NCI-H510A treated with DMSO at 0.1 percent for 48 hours (cell line): ENCODE measurements at places on chromosomes 2 and 18.

DNA sequence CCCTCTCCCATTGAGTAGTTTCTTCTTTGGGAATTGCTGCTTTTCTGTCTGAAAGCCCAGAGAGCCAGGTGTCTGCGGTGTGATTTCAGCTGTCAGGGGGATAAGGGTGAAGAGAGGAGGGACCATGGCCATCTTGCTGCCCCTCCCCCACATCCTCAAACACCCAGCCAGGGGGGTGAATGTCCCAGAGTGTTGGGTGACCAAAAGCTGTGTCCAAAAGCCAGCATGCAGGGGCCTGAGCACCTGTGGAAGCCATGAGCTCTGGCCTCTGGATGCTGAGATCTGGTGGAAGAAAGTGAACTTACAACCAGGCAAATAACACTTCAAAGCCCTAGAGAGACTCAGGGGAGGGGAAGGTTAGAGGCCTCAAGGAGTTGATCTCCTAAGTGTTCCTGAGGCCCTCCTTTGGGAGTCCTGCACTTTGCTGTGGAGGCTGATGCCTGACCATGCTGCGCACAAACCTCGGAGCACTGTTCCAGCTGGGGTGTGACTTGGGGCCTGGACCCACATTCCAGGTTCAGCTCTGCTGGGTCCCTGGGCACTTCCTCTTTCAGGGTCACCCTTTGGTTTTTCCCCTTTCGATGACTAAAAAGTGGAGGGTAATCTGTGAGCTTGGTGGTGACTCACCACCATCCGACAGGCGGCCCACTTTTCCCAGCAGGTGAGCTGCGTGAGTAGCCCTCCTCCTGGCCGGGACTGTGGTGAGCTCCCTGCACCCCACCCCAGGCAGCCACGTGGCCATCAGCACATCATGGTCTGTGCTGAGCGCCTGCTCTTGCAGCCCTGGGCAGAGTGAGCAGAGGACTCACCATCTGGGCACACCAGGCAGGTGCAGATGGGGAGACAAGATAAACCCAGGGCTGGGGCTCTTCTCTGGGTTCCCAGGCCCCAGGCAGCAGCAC is 66.8 kb upstream of the FOSL2 start:
- DNase-seq = peak; percentile 49

GRCh38 chr2:7373156-7373555 is 455.9 kb downstream of the RNF144A start:
- no peak for DNase-seq

DNA sequence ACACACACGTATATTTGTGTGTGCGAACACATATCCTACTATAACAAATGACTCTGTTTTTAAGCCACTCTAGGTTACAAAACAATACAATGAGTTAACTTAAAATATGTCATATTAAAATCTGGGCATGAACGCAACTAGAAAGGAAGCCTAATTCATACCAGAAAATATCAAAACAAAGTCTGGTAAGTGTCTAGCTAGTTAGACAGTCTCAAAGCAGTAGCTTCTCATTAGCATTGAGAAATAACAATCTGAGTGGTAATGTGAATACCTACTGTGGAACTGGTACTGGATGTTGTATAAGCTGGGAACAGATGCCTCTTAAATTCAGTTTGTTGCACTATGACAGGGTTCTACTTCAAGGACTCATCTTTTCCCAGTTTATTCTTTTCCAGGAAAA is 32.5 kb upstream of the WIPF1 start:
- DNase-seq = no peak

DNA sequence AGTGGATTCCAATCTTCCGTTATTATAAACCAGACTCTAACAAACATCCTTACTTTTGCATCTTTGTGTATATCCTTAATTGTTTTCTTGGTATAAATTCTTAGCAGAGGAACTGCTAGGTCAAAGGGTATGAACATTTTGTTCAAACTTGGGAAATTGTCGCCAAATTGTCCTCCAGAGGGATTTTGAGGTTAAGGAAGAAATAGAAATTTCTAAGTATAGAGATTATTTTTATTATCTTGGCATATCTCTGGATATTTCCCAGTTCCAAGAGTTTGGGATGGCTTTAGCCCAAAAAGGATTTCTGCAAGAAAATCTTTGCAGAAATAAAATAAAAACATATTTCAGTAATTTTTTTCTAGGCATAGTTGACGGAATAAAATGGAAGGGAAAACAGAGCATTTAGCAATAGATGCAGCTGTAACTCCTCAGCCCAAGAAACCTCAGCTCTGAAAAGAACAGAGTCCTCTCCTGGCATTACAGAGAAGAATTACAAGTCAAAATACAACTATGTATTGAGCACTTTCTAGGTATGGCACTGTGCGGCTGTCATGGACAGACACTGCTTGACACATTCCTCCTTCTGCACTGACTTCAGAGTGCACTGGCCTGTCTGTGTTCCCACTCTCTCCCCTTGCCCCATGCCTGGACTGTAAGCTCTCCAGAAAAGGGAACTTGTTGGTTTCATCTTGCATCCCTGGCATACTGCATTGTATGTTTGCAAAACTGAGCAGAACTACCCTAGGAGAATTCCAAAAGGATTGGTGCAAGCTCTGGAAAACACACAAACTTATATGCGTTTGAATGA is 117.3 kb upstream of the STON1 start:
- DNase-seq = no peak

DNA sequence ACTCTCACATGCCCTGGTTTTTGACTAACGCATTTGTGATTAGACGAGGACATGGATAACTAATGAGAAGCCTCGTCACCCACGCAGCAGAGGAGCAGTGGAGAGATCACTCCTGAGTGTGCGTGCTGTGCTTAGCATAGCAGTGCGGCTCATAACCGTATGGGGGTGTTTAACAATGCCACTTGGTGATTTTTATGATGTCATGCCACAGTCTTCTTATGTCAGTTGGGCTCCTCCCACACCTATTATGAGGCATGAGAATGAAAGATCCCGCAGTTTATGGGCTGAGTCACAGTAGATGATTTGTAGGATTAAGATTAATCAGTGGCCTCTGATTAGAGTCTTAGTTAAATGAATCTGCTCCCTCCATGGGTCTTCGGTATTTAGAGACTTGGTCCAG is 2.5 kb upstream of the SMIM21 start:
- no peak for DNase-seq

GRCh38 chr18:40810372-40810771 is 1144.7 kb upstream of the PIK3C3 start:
- no peak for DNase-seq

DNA sequence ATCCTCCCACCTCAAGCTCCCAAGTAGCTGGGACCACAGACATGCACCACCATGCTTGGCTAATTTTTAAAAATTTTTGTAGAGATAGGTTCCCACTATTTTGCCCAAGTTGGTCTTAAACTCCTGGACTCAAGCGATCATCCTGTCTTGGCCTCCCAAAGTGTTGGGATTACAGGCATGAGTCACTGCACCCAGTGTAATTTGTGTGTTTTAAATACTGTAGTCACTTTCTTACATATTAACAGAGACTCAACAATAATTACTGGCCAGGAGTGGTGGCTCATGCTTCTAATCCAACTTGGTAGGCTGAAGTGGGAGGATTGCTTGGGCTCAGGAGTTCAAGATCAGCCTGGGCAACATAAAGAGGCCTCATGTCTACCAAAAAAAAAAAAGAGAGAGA is 293.0 kb downstream of the RDH14 start:
- no peak for DNase-seq

DNA sequence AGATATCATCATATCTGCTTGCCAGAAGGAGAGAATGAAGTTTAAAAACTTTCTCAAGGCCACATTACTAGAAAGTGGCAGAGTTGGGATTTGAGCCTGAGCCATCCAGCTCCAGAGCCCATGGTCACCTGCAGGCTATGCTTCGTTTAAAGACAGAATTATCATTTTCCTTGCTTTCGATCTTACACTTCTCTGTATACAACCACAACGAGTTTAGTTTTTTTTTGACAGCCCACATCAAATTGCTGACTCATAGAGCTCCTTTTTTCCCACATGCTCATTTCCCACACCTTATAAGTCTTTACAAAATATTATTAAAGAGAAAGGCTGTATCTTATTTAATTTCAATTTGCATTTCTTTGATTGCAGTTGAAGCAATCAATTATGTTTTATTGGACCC is 6.5 kb downstream of the PLEK start:
- DNase-seq = no peak

DNA sequence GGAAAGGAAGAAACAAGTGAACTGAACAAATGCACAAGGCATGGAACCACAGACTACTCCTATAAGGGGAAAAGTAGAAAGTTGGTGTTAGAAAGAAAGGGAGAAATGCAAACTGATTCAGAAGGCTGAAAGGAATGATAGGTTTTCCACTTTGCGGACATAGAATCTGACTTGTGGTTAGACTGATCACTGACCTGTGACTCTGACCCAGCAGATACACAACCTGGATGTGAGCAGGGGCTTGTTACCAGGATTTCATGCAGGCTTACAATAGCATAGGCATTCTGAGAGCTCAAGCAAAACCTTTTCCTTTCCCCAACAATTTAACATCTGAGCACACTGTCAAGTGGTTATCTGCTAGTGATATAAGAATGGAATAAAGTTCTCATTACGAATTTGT is 237.0 kb upstream of the CDH20 start:
- DNase-seq = peak; percentile 60

DNA sequence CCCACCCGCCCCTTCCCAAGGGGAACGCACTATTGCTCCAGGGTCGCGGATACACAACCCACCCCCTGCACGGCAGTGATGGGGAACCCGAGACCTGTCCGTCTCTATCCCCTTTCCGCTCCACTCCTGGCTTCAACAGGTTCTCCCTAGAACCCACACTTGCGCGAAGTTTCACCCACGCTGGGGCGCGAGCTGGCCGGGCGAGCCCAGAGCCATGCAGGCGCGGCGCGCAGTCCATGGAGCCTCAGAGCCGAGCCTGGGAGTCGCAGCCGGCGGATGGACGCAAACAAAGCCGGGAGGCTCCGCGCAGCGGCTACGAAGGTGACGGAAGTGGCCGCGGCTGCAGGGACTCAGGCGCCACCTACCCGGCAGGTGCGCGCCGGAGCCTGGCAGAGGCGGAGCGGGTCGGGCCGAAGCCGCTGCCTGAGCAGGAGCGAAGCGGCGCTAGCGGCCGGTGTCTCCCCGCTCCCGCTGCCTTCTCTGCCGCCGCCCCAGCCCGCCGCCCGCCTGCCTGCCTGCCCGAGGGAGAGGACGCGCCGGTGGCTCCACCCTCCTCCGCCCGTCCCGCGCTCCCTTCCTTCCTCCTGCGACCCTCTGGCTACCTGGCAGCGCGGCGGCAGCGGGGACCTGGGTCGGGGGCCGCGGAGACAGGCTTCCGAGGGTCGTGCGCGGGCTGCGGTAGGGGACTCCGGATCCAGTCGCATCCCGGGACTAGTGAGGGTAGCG is 14.0 kb downstream of the ALPG start:
- peak; percentile 88 for DNase-seq

- peak; percentile 89 for DNase-seq
Observed at GRCh38 chr2:205680067-205680466, 2.2 kb upstream of the NRP2 start.

DNA sequence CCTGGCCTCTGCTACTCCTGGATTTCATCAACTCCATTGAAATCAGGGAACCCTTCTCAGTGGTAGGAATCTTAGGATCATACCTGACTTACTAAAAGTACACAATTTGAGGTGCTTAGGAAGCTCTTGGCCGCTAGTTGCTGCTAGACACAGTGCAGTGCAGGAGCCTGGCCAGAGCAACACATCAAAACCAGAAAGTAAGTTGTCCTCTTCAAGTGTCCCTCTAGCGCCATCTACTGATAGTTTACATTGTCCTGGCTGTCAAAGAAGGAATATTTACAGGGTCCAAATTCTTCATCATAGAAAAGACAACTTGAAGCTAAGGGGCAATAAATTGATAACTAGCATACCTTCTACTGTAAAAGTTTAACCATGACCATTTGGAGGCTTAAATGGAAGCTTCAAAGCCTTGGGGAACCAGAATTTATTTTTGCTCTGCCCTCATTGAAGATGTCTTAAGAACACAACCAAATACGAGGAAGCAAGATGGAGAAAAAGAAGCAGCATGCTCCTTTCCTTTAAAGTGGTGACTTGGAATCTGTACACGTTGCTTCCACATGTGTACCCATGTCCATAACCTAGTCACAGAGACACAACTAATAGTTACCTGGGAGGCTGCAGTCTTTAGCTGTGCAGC is 889.1 kb upstream of the GCFC2 start:
- DNase-seq = peak; percentile 77

DNA sequence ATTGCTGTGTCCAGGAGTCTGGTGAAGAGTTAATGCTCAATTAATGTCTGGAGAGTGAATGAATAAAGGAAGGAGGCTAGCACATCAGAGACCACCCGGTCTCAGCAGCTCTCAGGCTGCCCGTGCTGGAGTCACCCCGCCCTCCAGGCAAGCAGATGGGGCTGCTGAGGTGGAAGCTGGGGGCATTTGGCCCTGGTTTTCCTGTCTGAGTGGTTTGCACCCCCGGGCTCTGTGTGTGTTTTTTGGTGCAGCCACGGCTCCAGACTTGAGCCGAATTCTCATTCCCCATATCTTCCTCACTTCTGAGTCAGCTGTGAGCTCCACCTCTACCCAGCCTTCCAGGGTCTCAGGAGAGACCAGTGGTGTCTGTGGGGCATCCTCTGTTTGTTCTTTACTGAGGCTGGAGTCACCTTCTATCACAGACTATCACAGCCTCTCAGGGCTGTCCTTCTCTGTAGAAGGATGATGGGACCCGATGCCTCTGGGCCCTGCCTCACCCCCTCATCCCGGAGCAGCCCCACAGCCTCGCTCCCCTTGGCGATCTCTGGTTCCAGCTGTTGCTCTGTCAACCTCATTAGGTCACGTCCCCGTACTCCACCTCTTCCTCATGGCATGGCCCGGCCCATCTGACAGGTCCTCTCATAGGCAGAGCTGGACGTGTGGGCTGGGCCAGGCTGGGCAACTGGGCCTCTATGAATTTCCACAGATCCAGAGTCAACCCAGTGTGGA is 60.8 kb downstream of the HS1BP3 start:
- DNase-seq = no peak

- no peak for DNase-seq
Observed at GRCh38 chr2:240280621-240281020, 140.2 kb upstream of the OTOS start.
